Stimulated activated CD4-positive, alpha-beta T cell treated with anti-CD3 and anti-CD28 coated beads, Interleukin-12 subunit alpha, Interleukin-12 subunit beta, amount 100 ng/mL, for 24 hours (primary cell): ENCODE measurements at places on chromosomes 11 and 22.

DNA sequence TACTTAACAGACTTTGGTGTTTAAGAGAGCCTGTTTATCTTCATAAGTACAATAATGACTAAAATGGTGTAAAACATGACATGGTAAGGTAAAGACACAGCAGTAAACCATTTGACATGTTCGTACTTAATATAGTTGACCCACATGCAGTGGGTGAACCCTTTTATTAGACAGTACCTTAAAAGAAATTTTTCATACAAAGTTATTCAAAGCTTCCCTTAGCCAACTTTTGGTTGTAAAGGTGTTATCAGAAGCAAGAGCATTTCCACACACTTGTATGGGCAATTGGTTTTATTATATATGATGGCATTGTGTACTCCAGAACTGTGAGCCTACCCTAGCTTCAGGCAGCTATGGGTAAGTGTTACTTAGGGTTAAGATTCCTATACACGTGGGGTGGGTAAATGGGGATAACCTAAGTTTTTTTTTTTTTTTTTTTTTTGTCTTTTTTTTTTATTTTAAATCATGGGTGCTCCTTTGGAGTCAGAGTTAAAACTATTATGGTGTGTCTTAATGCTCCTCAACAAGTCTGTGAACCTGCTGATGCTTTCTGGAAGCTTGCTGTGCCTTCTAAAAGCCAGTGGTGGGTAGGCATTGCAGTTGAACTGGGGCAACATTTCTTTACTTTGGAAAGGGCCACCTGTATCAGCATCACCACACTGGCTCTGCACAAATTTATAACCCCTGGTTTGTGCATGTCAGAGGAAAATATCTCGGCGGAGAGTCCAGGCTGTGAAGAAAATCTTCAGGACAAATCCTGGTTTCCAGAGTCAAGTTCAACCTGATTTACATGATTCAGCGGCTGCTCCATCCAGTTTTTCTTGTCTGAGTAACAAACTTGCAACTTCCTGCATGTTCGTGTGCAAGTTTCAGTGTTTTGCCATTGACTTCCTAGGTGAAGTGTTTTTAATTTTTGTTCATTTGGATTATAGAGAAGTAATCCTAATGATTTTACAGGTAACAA lies 3.3 kb downstream of the PCF11 start:
- no peak for DNase-seq

- no peak for DNase-seq
Observed at GRCh38 chr11:60926500-60926899, 2.2 kb downstream of the TMEM132A start.

GRCh38 chr11:114182471-114183043 lies 113.6 kb upstream of the NNMT start:
- DNase-seq, result no peak

DNA sequence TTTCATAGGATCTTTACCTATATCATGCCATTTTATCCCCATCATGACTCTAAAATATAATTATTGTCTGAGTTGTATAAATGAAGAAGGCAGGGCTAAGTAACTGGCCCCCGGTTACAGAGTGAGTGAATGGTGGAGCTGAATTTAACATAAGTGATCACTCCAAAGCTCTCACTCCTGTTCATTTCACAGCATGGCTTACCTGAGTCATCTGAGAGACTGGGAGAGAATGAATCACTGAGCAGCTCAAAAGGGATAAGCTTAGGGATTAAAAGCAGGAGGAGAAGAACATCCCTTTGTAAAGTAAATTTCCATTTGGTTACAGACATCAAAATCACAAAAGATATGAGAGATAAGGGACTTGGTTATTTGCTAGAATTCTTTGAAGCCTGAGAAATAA lies 294.0 kb upstream of the CTSC start:
- DNase-seq, result no peak

DNA sequence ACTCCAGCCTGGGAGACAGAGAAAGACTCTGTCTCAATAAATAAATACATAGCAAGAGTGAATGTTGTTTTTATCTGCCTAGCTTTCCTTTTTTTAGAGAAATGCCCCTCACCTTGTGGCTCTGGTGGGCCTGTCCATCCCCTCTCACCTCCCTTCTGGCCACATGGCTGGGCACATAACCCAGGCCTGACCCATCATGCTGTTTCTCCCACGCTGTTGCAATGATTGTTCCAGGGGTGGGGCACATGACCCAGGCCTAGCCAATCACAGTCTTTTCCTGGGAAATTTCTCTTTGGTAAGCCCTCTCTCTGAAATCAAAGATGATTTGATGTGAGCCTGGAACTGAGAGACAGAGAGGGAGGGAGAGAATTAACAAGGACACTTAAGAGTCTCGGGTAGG lies 5.5 kb upstream of the CYTH4 start:
- DNase-seq, result no peak

- DNase-seq, result no peak
Observed at GRCh38 chr22:29994027-29994715, 86.1 kb upstream of the HORMAD2 start.

DNA sequence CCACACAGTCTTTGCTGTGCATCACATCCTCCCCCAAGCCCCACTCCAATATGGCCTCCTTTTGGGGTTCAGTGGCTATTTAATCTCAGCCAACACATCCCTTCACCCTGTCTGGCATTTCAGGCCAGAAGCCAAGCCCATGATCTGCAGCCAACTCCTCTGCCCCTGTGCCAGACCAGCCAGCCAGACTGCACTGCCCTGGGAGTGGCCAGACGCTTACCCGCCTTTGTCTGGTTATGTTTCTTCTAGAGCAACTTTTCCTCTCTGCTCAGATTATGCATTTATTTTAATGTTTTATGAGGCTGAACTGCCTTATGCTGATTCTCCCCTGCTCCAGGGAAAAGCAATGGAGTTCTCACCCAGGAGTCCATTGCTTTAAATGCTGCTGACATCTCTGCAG lies 206.7 kb upstream of the TBCEL start:
- no peak for DNase-seq

GRCh38 chr22:32882774-32883530 lies 81.4 kb downstream of the TIMP3 start:
- DNase-seq, result no peak

GRCh38 chr22:21760640-21761039 lies 25.0 kb upstream of the YPEL1 start:
- DNase-seq, result no peak

GRCh38 chr11:15651816-15652215 lies 537.1 kb downstream of the INSC start:
- DNase-seq, result no peak

DNA sequence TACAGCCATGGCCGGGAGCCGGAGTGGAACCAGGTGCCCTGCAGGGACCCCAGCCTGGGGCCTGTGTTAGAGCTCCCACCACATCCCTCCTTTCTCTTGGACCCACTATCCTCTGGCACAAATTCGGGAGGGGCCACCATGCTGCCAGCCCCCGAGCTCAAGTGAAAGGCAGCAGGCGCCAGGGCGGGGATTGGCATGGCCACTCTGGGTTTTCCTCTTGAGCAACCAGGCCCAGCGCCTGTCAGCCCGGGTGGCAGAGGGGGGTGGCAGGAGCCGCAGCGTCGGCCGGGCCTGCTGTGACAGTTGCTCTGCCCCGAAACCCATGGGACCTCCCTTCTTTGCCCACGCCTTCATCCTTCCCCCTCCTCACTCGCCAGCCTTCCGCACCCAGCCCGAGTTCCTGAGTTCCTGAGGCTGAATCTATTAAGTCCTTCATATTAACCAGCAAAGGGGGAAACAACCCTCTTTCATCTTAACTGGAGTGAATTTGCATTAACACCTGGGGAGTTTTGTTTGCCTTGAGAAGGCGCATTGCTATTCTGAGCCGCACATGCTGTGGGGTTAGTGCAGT lies 16.8 kb upstream of the CABP7 start:
- DNase-seq, result no peak

GRCh38 chr11:2473361-2474058 lies 28.7 kb downstream of the KCNQ1 start:
- DNase-seq, result no peak

DNA sequence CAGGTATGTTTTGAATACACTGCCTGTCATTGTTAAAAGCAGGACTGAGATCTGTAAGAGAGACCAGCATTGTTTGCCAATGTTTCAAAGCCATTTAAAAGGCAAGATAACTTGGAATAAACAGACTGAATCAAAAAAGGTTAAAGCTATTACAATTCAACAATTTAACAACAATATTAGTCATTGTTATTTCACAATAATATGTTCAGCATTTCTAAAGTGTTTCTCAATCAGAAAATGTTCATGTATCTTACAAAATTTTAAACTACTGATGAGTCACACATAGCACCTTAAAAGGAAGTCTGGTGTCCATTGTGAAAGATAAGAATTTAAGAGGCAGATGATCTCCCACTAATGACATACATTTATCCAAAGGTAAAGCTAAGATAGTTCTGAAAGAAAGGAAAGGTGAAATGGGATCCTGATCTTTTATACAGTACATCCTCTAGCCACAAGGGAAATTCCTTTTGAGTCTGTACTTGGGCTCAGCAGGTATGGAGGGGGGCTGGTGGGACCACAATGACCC lies 79.7 kb downstream of the MAML2 start:
- no peak for DNase-seq

DNA sequence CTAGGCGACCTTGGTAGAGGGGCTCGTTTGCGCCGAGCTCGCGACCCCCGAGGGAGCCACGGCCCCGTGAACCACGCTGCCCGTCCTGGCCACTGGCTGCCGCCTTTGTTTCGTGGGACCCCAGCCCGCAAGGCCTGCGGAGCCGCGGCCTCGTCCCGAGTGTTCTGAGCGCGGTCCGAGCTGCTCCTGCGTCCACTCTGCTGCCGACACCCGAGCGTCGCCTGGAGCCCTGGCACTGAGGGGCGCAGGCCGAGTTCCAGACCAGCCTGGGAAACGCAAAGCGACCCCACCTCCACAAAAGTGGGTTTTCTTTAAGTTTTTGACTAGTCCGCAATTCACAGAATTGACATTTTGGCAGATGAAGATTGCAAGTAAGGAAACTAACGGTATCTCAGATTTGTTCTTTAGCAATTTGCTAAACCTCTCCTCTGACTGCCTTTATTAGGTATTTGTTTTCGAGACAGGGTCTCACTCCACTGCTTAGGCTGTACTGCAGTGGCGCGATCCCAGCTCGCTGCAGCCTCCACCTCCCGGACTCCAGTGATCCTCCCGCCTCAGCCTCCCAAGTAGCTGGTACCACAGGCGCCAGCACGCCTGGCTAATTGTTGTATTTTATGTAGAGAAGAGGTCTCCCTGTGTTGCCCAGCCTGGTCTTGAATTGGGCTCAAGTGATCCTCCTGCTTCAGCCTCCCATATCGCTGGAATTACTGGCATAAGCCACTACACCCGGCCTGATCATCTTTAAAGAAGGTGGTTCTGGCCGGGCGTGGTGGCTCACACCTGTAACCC lies 879 bp upstream of the RNH1 start:
- no peak for DNase-seq

DNA sequence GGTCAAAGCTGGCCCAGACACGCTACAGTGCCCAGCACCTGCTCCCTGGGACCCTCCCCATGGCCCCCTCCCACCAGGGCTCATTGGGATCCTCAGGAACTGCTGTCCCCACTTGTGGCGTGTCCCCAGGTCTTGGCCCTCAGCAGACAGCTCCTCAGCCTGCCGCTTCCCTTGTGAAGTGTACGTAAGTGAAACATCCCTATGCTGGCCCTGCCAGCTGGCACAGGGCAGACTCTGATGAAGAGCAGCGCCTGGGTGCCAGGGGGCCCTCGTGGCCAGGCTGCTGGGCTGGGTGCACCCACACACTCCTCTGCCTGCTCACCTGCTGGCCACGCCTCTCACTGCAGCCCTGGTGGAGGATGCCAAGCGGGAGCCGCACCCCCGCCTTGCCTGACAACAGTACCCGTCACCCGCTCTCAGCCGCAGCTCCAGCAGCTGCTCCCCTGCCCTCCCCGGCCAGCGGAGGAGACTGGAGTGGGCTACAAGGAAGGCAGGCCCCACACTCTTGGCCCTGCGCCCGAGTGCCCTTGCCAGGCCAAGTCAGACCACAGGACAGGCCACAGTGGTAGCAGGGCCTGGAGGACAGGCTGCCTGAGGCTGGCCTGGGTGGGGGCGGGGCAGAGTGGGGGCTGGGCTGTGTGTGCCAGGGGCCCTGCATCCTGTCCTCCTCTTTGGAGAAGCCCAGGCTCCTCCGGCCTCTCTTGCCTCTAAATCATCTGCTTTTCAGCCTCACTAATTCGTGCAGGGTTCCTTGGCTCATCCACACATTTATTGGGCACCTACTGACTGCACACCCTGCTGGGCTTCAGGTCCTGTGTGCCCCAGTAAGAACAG lies 39.5 kb downstream of the IGF2 start:
- no peak for DNase-seq

DNA sequence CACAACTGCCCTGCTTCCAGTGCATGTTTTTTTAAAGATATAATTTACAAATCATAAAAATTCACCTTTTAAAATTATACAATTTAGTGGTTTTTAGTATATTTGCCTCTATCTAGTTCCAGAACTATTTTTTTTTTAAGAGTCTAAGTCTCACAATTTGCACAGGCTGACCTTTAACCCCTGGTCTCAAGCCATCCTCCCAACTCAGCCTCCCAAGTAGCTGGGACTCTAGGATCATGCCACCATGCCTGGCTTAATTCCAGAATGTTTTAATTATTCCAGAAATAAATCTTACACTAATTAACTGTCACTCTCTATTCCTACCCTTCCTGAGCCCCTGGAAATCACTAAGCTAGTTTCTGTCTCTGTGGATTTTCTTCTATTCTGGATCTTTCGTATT lies 1.4 kb upstream of the ARCN1 start:
- DNase-seq, result no peak

GRCh38 chr11:118842369-118842768 lies 41.3 kb upstream of the CXCR5 start:
- no peak for DNase-seq

DNA sequence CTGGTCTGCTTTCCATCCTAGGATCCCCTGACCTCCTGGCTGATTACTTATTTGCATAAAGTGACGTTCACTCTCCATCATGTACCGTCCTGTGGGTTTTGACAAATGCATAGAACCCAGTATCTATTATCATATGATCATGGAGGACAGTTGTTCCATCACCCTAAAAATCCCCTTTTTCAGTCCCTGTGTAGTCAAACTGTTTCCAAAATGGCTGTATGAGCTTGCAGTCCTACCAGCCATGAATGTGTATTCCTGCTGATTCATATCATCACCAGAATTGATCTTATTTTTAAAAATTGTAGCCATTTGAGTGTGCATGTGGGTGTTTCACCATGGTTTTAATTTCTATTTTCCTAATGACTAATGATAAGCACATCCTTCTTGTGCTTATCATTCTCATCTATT lies 108.8 kb downstream of the MPPED1 start:
- DNase-seq, result no peak

DNA sequence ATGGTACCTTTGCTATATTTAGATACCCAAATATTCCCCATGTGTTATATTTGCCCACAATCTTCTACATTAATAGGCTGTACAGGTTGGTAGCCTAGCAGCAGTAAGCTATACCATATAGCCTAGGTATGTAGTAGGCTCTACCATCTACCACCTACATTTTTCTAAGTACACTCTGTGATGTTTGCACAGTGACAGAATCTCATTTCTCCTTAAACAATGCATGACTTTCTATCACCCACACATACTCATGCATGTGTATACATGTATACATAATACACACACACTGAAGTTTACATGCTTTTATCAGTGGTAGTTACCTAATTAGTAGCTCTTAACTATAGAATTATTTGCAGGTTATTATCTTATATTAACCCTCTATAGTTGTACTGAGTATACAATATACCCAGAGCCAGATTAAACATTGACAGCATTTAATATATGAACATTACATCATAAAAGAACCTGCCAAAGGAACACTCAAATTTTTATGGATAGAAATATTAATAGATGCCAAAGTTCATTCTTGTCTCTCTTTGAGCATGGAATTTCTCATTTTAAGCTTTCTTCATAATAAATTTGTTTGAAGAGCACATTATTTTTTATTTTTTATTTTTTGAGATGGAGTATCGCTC lies 51.4 kb downstream of the ELP4 start:
- no peak for DNase-seq
